ENCODE measurements at places on chromosomes 5 and 9. TPM values are rescaled to one million over a fixed set of nuclear protein-coding genes. Genes with fewer than 3 reads are reported as not detected.

- no peaks in the 10 kb centered on the region for H3K36me3 ChIP-seq
- no peaks in the 10 kb centered on the region for H3K4me1 ChIP-seq
- DNase-seq = no peak
- peaks cover 9% of the 10 kb centered on the region for H3K27me3 ChIP-seq
- no peak overlapping the region for H3K4me3 ChIP-seq
Measured at GRCh38 chr5:133842846-133843611, 125.4 kb downstream of the C5orf15 start.

- H3K27me3 ChIP-seq = no peaks in the 10 kb centered on the region
- DNase-seq = no peak
- no peaks in the 10 kb centered on the region for H3K36me3 ChIP-seq
- H3K4me1 ChIP-seq = peaks cover 23% of the 10 kb centered on the region
Measured at GRCh38 chr9:78695519-78695918, 398.6 kb downstream of the PSAT1 start.

GRCh38 chr5:78693339-78693738, 44.8 kb upstream of the LHFPL2 start:
- H3K36me3 ChIP-seq = no peaks in the 10 kb centered on the region
- no peak overlapping the region for H3K27ac ChIP-seq
- H3K4me3 ChIP-seq = no peak overlapping the region
- no peaks in the 10 kb centered on the region for H3K27me3 ChIP-seq
- peaks cover 6% of the 10 kb centered on the region for H3K4me1 ChIP-seq
- DNase-seq = no peak

ANKRD33B gene
- 5.1 TPM for total RNA-seq

- peaks cover 14% of the 10 kb centered on the region for H3K4me1 ChIP-seq
- peaks cover 4% of the 10 kb centered on the region for H3K27me3 ChIP-seq
- no peaks in the 10 kb centered on the region for H3K36me3 ChIP-seq
- H3K27ac ChIP-seq = peak overlapping the region; percentile 78
- H3K4me3 ChIP-seq = peak overlapping the region; percentile 25
Measured at GRCh38 chr5:111453747-111454146, 58.6 kb downstream of the STARD4 start.

DNA sequence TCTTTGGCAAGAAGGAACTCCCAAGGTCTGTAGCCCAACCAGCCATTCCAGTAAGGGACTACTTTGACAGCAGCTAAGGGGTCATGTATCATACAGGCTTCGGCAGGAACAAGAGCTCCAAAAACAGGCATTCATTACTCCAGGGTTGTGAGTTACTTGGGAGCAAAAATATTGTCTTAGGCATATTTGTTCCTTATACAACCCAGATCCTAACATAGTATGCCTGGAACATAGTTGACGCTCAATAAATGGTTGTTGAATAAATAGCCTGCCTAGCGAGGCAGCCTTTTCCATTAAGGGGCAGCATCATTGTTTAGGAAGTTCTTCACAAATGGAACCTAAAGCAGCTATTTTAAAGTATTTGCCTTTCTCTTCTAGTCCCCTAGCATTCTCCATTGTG, 35.8 kb upstream of the FER start:
- H3K36me3 ChIP-seq = no peaks in the 10 kb centered on the region
- H3K4me1 ChIP-seq = no peaks in the 10 kb centered on the region
- DNase-seq = no peak
- H3K4me3 ChIP-seq = no peak overlapping the region
- H3K27me3 ChIP-seq = no peaks in the 10 kb centered on the region

GRCh38 chr9:22170556-22170955, 161.5 kb upstream of the CDKN2B start:
- DNase-seq = peak; percentile 47

TSSK1B gene
- 0.72 TPM for total RNA-seq

OR2K2 gene
- total RNA-seq = under 0.01 TPM

MOB3B gene
- total RNA-seq = under 0.01 TPM

GRCh38 chr5:135881819-135882218, 13.8 kb downstream of the IL9 start:
- no peaks in the 10 kb centered on the region for H3K4me1 ChIP-seq
- no peak for DNase-seq
- H3K36me3 ChIP-seq = no peaks in the 10 kb centered on the region
- H3K27ac ChIP-seq = no peak overlapping the region
- H3K27me3 ChIP-seq = peaks cover 24% of the 10 kb centered on the region

DNA sequence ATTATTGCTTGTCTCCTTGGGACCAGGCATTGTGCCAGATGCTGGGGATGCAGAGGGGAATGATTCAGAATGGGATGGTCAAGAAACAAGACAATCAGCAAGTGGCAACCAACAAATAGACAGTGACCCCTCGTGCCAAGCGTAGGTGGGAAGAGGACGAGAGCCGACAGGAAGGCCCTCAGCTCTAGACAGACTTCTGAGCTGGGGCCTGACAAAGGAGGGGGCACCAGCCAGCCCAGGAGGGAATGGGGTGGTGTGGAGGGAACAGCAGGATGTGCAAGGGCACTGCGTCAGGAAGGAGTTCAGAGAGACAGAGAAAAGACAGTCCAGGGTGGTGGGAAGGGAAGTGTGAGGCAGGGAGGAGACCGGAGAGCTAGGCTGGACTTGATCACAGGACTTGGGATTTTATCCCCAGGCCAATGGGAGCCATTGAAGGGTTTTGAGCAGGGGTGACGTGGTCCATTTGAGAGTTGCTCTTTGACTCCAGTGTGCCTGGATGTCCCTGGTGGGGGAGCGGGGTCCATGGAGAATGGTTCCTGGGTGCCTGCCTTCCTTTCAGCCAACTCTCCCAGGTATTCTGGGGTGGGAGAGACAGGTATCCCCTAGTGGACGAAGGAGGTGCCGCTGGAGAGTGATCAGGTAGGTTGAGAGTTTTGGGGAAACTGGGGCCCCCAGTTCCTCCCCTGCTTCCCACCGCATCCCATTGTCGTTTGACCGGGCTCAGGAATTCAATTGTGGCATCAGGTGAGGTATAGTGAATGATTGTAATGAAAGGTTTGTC, 79.3 kb upstream of the ZNF618 start:
- no peaks in the 10 kb centered on the region for H3K36me3 ChIP-seq
- H3K4me1 ChIP-seq = no peaks in the 10 kb centered on the region
- no peak overlapping the region for H3K4me3 ChIP-seq

DNA sequence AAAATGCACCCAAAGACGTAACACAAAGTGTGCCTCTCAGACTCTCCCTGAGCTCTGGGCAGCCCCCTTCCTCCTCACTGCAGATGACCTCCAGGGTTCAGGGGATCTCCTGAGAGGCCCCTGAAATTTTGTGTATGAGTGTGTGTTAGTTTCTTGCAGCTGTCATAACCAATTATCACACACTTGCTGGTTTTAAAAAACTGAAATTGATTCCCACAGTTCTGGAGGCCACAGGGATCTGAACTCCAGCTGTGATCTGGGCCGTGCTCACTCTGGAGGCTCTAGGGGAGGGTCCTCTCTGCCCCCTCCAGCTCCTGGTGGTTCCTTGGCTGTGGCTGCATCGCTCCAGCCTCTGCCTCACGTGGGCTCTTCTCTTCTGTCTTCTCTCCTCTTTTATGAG, 58.8 kb downstream of the OLFM1 start:
- no peak for DNase-seq
- H3K4me3 ChIP-seq = no peak overlapping the region
- H3K4me1 ChIP-seq = no peaks in the 10 kb centered on the region
- no peak overlapping the region for H3K27ac ChIP-seq

- no peaks in the 10 kb centered on the region for H3K27me3 ChIP-seq
- DNase-seq = no peak
- no peak overlapping the region for H3K4me3 ChIP-seq
- H3K36me3 ChIP-seq = no peaks in the 10 kb centered on the region
- no peak overlapping the region for H3K27ac ChIP-seq
Measured at GRCh38 chr5:150206098-150206778, 16.4 kb downstream of the SLC6A7 start.

DNA sequence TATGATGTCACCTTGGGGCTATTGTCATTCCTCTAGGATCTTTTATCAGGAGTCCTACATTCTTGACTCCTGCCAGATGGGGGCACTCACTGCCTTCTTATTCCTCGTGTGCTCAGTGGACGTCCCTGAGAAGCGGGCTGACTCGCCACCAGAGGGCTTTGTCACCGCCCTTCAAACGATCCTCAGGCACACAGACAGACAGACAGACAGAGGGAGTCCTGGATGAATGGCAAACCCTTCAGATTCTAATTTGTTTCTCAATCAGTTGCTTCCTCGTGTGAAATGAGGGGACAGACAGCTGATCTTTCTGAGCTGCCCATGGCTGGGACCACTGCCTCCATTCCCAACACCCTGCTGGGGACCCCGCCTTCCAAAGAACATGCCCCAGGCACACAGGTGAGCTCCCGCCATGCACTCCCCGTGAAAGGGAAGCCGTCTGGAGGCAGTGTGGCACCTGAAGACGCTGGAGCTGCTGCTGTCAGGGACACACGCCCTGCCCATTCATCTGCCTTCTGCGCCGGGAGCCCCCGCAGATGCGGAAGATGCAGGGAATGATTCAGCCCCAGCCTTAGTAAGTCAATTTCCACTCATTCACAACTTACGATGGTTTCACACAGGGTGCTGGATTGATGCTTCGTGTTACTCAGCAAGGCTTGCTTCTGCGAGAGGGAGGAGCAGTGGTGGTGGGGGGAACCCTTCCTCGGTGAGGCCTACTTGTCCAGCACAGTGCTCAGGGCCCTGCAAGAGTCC, 24.9 kb upstream of the SH3PXD2B start:
- peak; percentile 96 for DNase-seq
- H3K27me3 ChIP-seq = no peaks in the 10 kb centered on the region
- no peak overlapping the region for H3K4me3 ChIP-seq
- H3K4me1 ChIP-seq = no peaks in the 10 kb centered on the region
- no peak overlapping the region for H3K27ac ChIP-seq

DNA sequence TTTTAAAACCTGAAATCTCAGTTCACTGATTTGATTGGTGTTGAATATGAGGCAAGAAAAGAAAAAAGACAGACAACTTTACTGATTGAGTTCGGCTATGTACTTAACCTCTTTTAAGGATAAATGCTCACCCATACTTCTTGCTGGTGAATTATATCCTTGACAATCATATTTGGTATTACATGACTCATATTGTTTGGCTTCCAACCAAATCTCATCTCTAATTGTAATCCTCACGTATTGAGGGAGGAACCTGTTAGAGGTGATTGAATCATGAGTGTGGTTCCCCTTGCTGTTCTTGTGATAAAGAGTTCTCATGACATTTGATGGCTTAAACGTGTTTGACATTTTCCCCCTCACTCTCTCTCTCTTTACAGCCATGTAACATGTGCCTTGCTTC, 255.6 kb upstream of the IZUMO3 start:
- H3K27me3 ChIP-seq = no peaks in the 10 kb centered on the region
- DNase-seq = no peak
- no peaks in the 10 kb centered on the region for H3K4me1 ChIP-seq

PALM2AKAP2 gene
- 19.4 TPM for total RNA-seq

DNA sequence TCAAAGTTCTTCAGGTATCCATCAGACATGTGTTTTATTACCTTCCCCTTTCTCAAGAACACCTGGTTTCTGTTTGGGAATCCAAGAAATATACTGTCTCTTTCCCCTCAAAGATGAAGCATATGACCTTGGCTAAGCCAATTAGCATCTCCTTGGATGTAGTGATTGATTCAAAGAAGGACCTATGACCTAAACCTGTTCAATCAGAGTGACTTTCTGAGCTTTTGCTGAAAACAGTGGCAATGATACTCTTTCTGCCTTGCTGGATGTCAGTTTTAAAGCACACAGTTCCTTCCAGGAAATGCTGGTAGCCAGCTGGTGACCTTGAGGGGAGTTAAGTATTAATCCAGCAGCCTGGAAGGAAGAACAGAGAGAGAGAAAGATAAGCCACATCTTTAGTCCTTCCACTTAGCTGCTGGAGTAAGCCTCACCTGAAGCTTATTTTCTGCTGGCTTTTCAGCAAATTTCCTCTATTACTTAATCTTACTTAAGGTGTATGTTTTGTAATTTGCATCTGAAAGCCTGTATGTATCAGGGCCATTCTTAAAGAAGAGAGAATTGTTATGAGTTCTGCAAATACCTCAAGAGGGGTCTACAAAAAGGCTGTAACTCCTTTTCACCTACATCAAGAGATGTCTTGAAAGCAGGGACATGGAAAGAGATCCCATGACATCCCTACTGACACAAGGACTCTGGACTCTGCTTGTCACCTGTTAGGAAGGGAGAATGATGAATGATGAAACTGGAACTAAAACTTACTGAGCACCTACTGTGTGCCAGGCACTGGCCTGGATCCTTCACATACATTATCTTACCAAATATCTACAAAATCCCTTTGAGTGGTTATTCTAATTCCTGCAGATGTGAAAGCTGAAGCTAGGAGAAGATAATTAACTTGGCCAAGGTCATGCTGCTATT, 35.2 kb upstream of the PIK3R1 start:
- peaks cover 3% of the 10 kb centered on the region for H3K4me1 ChIP-seq
- DNase-seq = no peak
- H3K36me3 ChIP-seq = no peaks in the 10 kb centered on the region
- no peak overlapping the region for H3K27ac ChIP-seq
- H3K4me3 ChIP-seq = no peak overlapping the region

DNA sequence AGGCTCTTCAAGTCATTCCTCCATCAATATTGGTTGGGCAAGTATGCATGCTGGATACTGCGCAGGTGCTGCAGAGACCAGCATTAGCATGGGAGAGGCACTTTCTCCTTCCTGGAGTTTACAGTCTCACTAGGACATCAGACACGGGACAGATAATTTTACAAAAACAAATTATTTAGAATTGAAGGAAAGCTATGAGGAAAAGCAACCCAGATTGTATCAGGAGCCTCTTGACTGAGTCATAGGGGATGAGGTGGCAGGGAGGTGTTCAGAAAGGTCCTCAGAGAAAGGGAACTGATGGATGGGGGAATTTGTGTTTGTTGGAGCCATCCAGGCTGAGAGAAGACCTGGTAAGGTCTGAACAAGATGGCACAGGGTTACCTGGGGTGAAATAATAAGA, 24.5 kb upstream of the RAB14 start:
- no peak overlapping the region for H3K27ac ChIP-seq
- peak; percentile 92 for DNase-seq
- no peak overlapping the region for H3K4me3 ChIP-seq
- peaks cover 6% of the 10 kb centered on the region for H3K4me1 ChIP-seq

NR2F1 gene
- total RNA-seq = 10.6 TPM
